ENCODE measurements at places on chromosomes 6 and 20.

GRCh38 chr6:13666194-13667105 is 45.2 kb downstream of the RANBP9 start:
- DNase-seq: no peak

GRCh38 chr20:57200882-57201695 is 65.4 kb downstream of the BMP7 start:
- no peak for DNase-seq

DNA sequence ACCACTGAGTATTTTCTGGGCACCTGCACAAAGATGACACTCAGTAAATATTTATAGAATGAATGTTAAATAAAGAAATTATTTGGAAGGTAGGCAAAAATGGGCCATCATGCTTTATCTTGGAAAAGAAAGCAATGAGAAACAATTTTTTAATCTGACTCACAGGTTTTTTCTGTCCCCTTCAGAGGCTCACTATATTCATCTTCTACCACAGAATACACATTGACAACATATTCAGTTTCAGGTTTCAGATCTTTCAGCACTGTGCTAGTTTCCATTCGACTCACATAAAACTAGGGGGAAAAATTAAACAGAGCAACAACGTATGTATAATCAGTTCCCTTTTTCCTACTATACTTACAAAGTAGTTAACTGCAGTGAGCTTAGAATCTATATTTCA is 58.3 kb downstream of the COL12A1 start:
- no peak for DNase-seq

DNA sequence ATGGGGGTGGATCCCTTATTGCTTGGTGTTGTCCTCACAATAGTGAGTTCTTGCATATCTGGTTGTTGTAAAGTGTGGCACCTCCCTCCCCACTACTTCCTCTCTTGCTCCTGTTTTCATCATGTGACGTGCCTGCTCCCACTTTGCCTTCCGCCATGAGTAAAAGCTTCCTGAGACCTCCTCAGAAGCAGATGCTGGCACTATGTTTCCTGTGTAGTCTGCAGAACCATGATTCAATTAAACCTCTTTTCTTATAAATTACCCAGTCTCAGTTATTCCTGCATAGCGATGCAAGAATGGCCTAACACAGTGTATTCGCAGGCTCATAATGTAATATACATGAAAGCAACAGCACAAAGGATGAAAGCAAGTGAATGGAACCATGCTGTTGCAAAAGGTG is 28.4 kb upstream of the ANKRD60 start:
- DNase-seq: no peak

DNA sequence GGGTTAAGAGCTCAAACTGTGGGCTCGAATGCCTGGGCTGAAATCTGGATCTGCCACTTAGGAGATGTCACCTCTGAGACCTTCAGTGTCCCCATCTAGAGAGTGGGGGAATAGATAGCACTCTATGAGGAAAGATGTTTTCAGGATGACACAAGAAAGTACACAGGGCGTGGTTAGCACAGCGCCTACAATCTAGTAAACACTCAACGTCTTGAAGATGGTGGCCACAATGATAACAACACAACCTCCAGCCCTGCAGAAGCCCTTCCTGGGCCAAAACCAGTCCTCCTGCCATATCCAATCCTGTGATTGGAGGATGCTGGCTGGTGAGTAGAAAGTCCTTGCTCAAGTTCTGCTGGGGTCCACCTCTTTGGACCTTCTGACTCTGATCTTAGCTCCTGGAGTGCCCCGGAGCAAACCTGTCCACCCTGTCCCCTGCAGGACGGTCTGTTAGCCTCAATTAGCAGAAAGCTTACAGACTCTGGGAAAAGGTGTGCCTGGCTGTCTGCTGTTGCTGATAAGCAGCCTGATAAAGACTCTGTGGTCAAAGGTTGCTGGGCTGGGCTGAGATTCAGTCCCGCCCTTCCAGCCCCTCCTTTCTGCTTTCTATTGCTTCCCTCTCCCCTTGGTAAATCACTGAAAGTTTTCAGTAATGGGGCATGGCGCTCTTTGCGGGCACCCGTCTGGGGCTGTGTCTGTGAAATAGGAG is 8.2 kb downstream of the EDN3 start:
- DNase-seq: no peak

GRCh38 chr6:40733770-40734396 is 146.7 kb upstream of the LRFN2 start:
- no peak for DNase-seq

GRCh38 chr20:31722257-31723068 is at the start of gene BCL2L1:
Gene BCL2L1 (minus strand): TSS chr20:31722868. CDS start chr20:31722218, 650 bp downstream.
- DNase-seq: peak; percentile 28

- no peak for DNase-seq
Observed at GRCh38 chr6:91020744-91021143, 433.9 kb upstream of the MAP3K7 start.

DNA sequence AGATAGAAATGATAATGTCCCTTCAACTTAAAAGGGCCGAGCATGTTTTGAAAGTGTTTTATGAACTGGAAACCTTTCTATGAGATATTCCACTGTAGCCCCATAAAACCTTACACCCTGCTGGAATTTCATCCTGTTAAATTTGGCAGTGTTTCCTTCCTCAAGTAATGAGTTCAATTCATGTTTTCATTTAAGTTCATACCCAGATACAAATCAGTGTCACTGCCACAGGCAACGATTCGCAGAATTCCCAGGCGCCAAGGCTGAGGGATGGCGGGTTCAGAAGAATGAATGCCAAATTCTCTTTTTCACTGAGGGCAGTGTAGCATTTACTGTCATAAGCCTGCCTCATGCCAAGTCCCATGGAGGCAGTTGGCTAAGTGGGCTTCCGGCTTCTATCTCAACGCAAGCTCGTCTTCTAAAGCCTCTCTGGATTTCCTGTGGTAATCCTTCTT is 511.8 kb upstream of the ID4 start:
- DNase-seq: no peak

GRCh38 chr6:108883172-108883571 is 35.0 kb downstream of the ARMC2 start:
- DNase-seq: no peak

DNA sequence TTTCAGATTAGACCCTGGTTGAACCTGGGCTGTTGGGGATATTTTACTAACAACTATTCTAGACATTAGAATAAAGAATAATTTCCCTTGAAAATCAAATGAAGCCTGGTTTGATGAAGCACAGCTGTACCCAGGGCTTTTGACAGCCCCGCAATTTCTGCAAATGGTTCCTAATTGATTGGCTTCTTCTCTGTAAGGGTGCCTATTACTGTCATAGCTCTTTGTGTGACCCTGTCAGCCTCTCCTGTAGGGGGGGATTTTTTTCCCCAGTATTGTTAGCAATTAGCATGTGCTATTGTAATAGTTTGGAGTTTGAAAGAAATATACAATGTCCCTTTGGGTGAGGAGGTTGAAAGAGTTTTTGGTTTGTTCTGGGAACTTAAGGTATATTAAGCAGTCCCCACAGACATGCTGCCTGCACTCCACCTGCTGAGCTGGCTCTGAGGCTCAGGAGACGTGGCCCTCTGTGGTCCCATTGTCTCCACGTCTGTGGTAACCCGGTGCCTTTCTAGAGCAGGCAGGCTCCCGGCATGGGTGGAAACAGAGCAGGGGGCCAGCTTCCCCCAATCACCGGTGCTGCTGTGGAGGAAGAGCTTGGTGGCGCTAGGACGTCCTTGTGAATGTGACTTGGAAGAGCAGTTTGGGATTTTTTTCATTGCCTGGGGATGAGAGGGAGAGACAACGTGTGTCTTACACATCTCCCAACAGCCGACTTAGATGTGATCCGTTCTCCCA is 47.3 kb upstream of the CLDN20 start:
- no peak for DNase-seq

DNA sequence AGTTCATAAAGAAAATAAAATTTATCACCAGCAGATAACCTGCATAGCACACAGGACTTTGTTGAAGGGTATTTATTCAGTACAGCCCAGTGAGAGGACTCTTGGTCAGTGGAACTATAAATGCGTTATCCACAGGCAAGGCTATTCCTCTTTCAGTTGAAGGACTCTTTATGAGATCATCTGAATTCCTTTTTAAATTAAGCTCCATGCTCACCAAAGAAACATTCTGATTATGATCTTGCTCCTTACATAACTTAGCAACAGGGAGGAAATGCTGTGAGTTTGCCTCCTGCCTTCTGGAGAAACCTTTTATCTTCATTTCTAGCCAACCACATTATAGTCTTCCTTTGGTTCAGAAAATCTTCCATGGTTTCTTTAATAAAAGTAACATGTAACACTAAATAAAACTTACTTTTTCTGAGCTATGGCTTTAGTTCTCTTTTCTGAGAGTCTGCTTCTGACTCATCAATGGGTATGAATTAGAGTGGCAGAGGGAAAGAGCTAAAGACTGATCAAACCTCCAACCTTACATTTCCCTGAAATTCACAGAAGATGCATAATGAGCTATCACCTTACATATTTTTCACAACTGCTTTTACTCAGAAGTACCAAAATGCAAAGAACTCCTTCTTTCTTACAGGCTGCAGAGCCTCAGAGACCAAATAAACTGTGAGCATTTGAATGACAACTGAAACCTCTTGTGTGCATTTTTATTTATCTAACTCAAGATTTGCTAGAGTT is 267.2 kb downstream of the ADGRG6 start:
- DNase-seq: no peak

GRCh38 chr20:40307997-40308396 is 381.0 kb downstream of the MAFB start:
- no peak for DNase-seq

DNA sequence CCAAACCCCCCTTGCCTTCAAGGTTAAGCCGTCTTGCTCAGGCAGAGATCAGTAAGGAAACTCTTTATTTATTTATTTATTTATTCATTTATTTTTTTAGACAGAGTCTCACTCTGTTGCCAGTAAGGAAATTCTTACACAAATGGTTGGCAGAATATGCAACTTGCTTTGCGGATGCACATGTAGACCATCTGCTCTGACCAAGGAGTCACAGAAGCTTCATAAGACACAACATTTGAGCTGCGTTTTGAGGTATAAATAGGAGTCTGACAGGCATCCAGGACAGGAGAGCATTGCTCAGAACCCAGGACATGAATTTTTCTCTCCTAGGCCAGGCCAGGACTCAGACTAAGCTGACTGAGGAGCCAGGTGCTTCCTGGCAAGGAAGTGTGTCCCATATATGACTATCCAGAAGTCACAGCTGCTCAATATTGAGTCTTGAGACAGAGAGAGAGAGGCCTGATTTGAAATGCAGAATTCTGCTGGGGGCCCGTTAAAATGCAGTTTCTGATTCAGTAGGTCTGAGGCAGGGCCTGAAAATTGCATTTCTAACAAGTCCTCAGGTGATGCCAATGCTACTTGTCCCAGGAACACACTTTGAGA is 43.9 kb downstream of the HLA-A start:
- DNase-seq: no peak

- no peak for DNase-seq
Observed at GRCh38 chr6:137978252-137978896, 111.3 kb downstream of the TNFAIP3 start.

DNA sequence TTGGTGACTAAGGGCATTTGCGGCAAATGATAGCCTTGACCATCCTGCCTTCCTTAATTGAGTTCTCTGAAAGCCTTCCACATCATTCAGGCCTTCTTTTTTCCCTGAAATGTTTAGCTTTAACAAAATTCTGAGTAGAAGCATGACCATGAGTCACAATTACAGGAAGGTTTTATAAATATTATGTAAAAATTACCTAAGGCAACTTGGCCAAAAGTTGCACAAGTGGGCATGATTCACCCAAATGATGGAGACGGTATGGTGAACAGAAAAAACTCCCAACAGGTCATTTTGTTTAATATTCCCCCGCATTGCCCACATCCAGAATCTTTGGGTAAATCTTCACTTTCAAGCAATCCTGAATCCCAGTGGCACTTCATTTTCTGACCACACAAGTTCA is 37.0 kb downstream of the MC3R start:
- DNase-seq: no peak

GRCh38 chr6:47428746-47429664 is 48.6 kb upstream of the CD2AP start:
- DNase-seq: no peak

GRCh38 chr6:37838219-37838921 is 18.8 kb downstream of the ZFAND3 start:
- DNase-seq: no peak

DNA sequence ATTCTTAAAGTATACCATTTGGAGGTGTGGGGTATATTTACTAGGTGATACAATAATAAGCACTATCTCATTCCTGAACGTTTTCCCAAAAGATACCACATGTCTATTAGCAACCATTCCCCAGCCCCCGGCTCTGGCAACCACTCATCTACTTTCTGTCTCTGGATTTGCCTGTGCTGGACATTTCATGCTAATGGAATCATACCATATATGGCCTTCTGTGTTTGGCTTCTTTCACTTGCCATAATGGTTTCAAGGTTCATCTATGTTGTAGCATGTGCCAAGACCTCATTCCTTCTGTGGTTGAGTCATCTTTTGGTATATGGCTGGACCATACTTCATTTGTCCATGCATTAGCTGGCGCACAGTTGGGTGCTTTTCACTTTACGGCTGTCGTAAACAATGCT is 39.7 kb downstream of the BCAS4 start:
- DNase-seq: no peak

DNA sequence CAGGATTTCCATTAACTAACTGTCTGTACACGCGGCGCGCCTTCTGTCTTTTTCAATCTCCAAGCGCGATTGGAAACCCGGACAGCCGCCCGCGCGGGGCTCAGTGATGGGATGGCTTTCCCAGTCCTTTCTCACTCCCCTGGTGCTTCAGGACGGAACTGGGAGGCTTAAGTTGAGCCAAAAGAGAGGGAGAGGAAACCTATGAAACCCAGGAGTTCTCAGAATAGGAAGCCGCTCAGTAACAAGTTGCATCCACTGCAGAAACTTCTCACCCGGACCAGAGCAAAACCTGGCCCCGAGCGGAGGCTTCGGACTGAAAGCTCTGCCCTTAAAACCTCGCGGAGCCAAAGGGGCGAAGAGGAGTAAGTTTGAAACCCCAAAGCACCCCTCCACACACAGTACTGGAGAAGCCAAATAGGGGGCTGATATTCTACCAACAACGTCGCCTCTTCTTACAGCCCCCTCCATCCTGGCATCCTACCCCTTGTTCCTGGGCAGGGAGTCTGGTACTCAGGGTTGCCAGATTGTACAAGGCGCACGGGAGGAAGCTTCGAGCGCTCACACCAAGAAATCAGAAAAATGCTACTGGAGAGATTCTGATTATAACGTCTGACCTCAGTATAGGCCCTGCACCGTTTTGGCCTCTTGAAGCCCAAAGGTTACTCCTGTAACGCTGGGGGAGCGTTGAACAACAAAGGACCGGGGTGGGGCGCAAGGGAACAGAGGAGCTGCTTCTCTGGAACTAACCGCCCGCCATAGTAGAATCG is 906 bp upstream of the COL12A1 start:
- no peak for DNase-seq

Measured in activated CD8-positive, alpha-beta memory T cell treated with anti-CD3 and anti-CD28 coated beads for 1 hour (primary cell).